A172 (cell line): ENCODE measurements at places on chromosomes 6 and 20.
A peak's percentile ranks its signal among the peaks of the same experiment; 100 is the strongest.

DNA sequence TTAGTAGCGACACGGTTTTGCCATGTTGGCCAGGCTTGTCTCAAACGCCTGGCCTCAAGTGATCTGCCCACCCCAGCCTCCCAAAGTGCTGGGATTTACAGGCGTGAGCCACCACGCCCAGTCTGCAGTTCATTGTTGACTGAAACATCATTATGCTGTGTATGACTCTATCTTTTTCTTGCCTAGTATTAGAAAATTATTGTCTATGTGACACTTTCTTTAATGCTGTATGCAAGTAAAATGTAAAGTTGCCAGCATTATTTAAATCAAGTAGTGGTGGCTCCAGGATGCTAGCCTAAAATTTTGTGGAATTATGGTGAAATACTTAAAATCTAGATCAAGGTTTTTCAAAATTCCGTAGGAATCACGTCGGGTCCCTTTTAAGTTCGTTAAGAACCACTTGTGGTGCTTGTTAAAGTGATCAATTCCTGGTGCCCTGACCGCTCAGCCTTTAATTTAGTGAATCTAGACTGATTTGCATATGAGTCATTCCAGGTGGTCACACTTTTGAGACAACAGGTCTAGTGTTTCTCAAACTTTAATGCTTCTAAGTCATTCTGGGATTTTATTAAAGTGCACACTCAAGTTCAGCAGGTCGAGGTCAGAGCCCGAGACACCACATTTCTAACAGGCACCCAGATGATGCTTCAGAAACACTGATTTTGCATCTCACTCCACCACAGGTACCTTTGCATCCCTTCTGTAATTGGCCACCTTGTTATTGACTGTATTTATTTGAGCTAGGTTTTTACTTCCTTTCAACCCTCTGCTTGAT is 132.6 kb upstream of the MTHFD1L start:
- DNase-seq = no peak

DNA sequence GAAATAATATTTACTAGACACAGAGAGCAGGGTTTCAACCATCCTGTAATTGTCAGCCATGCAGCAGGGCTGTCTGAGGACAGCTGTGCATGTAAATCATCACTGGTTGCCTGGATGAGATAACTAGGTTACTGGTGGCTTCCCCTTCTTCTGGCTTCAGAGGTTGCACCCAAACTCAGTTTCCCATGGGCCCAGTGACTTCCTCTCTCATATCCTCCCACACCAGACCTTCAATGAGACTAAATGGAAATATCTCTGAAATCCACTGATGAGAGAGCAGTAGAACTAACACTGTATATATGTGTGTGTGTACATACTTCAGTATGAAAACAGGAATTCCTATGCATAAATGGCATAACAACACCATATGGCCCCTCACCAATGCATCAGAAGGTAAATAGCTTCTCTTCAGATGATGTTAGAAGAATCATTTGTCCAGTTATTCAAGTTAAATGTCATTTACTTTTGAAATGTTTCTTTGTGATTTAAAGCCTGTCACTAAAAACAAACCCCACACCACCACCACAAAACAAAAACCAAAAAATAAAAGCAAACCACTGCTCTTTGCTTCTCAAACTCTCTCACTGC is 51.0 kb upstream of the IL20RA start:
- no peak for DNase-seq

GRCh38 chr6:16729183-16729691 is 32.0 kb downstream of the ATXN1 start:
- peak; percentile 58 for DNase-seq

GRCh38 chr20:16352751-16353416 is 220.4 kb downstream of the KIF16B start:
- no peak for DNase-seq

DNA sequence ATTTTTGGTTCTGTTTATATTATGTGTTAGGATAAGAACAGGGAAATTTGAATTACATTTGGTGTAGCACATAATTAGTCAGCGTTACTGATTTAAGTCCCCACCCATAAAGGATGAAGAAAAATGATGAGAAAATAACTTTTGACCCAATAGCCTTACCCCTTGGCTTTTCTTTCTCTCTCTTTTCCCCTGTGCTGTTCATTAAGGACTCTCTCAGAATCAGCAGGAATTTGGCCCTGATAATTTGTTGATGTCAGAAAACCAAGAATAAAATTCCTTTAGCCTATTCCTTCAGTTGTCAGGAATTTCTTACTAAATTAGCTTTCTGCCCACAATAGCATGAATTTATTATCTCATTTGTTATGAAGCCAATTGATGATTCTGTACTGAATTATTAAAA is 18.5 kb downstream of the PLCB1 start:
- DNase-seq = no peak

DNA sequence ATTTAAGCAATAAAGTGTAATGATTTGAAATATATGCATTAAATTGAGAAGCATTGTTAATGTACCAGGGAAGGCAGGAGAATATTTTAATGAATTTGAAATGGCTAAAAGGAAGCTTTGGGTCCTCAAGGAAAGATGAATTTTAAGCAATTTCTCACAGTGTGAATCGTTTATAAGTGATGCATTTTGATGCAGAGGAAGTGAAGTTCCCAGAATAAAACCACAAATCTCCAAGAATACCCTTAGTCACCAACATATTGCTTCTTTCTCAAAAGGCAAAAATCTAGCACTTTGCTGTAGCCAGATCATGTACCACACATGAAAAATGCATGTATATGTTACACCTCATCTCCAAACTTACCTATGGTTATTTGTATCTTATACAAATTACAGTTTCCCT is 11.7 kb downstream of the TPD52L1 start:
- DNase-seq = peak; percentile 19

- no peak for DNase-seq
Observed at GRCh38 chr6:25641940-25642666, 9.9 kb upstream of the SCGN start.

- no peak for DNase-seq
Observed at GRCh38 chr6:64482631-64483030, 847.0 kb downstream of the PHF3 start.

DNA sequence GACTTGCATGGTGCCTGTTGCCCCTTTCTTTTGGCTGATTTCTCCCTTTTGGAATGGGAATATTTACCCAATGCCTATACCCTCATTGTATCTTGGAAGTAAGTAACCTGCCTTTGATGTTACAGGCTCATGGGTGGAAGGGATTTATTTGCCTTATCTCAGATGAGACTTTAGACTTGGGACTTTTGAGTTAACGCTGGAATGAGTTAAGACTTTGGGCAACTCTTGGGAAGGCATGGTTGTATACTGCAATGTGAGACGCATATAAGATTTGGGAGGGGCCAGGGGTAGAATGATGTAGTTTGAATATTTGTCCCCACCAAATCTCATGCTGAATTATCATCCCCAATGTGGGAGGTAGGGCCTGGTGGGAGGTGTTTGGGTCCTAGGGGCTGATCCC is 75.5 kb downstream of the SYCP2 start:
- DNase-seq = no peak
